Activated T-helper 9 cell treated with anti-CD3 and anti-CD28 coated beads, Interleukin-2, amount 50 U/mL, for 16 hours (primary cell): ENCODE measurements at places on chromosomes 13 and 19.

DNA sequence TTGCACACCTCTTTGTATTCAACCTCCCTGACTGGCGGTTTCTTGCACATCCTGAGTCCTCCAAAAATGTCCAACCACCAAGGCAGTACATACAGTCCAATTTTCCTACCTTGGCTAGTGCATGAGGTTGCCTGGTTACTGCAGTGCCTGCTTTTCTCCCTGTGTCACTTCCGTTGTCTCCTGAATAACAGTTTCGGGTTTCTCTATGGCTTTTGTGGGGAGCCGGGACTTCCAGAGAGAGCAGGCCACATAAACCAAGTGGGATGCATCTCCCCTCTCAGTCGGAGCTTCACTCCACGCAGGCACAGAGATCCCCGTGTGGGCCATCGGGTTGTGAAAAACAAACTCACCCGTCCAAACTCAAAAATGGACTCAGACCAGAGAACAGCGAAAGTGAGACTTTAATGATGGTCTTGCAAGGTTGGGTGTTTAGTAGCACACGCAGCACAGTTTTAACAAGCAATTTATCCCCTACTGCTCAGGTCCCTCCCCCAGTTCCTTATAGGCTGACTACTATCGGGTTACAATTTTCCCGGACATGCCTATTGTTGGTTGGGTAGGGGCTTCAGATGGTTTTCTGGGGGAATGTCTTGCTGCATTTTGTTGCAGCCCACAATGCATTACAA lies 173.1 kb downstream of the POU4F1 start:
- DNase-seq: no peak

- DNase-seq: no peak
Measured at GRCh38 chr13:74073274-74073673, 60.9 kb downstream of the KLF12 start.

GRCh38 chr19:13022111-13022858 lies 27.0 kb downstream of the NFIX start:
- no peak for DNase-seq

GRCh38 chr19:45764945-45765701 lies 3.9 kb downstream of the SIX5 start:
- no peak for DNase-seq
